GM10248 (cell line): ENCODE measurements at places on chromosomes 12 and 14.

DNA sequence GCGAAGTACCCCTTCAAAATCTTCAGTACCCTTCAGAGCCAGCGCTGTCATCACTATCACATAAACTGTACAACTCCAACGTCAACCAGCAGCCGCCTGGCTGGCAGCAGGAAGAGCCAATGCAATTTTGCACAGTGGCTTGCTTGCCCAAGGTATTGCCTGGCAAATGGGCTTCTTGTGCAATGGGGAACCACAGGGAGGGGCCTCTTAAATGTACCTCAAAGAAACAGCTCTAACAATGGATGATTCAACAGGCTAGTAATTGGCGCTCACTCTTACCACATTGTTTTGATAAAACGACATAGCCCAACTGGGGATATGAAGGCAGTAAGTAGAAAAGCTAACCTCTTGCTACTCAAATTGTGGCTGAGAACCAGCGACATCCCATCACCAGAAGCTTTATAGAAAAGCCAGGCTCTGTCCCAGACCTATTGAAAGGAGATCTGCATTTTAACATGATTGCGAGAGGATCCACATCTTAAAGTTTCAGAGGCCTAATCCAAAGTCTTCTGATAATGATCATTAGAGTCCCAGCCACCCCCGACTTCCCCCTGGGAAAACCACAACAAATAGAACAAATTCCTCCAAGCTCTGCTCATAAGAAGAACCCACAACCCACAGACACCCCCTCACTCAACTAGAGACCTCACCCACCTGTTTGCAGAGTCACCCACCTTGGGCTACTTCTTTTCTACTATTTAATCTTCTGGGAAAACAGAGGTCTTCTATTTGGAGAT lies 125.3 kb upstream of the HIF1A start:
- no peak for DNase-seq

DNA sequence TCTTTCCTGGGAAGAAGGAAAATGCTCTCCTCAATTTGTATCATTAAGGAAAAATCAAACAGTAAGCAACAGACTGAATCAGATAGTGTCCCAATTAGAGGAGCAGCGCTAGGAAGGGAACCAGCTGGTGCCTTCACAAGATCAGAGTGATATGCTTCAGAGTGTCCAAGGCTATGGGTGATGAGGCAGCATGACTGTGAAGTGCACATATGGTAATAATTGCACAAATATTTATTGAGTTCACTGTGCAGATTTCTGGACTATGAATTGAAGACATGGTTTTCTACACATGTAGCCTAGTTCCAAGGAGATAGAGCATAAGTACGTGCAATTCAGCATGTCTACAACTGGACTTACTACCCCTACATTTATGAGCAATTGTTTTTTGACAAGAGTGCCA lies 78.8 kb upstream of the EVL start:
- no peak for DNase-seq

DNA sequence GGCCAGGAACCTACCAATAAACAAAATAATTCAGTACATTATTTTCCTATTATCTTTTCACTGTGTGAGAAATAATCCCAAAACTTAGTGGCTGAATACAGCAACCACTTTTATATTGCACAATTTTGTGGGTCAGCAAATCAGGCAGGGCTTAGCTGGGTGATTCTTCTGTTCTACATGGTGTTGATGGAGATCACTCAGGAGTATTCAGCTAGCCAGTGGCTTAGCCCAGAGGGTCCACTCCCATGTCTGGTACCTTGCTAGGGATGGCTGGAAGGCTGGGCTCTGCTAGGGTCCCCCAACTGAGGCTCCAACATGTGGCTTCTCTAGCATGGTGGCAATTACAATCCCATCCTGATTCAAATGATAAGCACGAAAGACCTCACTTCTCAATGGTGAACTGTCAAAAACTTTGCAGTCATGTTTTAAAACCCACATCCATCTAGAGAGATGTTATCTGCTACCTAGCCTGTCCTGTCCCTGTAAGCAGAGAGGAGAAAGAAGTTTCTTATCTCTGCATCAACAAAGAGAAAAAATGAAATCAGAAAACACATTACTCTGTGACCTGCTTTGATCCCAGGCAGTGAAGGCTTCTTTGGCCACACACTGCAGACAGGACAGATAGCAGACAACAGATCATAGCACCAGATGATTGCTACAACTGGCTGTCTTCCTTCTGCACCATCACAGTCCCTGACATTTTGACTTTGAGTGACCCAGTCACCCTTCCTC lies 51.0 kb upstream of the MYL2 start:
- no peak for DNase-seq

- DNase-seq, result peak; percentile 78
Measured at GRCh38 chr12:6839482-6840201, 1.1 kb upstream of the GNB3 start.

GRCh38 chr14:105168979-105169507 lies 467 bp upstream of the JAG2 start:
- DNase-seq, result no peak

DNA sequence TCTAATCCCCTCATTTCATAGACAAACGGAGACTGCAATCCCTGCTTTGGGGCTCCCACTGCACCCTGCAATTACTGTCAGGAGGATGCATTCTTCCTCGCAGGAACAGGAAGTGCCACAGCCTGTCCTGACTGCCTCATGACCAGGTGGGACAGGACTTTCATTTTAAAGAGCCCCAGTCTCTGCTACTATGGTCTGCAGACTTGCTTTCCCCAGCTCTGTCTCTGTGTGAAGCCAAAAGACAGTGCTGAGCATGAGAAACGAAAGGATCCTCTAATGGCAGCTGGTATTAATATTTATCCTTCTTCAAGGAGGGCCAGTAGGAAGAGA lies 60.0 kb upstream of the PNMA1 start:
- no peak for DNase-seq

DNA sequence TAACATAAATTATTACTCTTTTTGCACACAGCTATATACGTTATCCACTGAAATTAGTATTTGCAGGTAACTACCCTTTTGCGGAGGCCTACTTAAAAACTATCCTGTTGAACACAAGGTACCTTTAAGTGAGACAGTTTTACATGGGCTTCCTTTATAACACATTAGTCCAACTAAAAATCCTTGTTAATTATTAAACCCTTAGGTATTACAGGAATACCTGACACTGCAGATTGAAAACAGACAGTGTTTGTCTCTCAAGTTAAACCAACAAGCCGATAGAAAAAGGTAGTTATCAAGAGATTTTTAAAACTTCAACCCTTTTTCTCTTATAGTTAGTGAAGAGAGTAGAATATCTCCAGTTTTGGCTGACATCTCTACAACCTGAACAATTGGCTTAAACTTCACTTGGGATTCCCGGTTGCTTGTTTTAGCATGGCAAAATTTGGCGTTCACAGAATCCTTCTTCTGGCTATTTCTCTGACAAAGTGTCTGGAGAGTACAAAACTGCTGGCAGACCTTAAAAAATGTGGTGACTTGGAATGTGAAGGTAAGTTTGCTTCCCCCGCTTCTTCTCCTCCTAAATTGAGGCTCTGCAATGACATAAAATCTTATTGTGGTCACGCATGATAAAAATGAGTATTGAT lies at the start of gene MIA2:
TSS of gene MIA2 (plus strand) at position 236 of the 647 bp plus-strand sequence. CDS start at position 436, 200 bp downstream.
- DNase-seq, result no peak

GRCh38 chr14:47674148-47674542 lies 1.3 kb downstream of the MDGA2 start:
- DNase-seq, result peak; percentile 9

GRCh38 chr14:91238661-91239060 lies 5.8 kb downstream of the GPR68 start:
- DNase-seq, result no peak

DNA sequence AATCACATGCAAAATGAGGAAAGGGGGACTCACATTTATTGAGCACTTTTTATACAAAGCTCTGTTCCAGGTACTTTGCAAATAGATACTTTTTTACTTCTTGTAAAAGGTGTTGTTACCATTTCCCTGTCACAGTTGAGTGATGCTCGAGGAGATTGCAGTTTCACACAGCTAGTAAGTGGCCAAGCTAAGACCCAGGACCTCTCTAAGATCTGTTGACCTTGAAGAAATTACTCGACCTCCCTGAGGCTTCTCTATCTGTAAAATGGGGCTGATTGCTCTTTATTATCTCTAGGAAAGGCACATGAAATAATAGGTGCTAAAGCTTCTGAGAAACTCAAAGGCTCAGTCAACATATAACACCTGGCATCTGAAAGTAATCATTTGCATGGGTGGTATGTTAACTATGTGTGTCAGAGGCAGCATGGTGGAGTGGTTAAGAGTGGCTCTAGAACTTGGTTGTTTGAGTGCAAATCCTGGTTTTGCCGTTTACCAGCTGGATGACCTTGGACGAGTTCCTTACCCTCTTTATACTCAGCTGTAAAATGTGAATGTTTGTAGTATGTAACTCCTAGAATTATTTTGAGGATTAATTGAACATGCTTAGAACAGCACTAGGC lies 41.5 kb downstream of the IFT81 start:
- peak; percentile 32 for DNase-seq

GRCh38 chr12:22800332-22800731 lies 175.4 kb downstream of the ETNK1 start:
- no peak for DNase-seq

DNA sequence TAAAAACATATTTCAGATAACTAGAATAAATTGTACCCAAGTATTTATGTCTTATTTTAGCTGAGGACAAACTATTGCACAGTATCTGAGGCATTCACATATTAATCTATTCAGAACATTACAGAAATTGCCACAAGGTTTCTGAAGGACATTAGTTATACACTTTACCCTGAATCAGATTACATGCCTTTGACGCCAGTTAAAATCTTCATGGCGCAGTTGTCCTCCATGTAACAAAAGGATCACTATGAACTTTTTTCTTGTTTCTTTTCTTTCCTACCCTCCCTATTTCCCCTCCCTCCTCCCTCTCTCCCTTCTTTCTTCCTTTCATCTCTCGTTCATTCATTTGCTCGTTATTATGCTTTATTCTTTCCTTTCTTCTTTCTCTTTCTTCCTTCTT lies 176.6 kb upstream of the KITLG start:
- DNase-seq, result no peak

DNA sequence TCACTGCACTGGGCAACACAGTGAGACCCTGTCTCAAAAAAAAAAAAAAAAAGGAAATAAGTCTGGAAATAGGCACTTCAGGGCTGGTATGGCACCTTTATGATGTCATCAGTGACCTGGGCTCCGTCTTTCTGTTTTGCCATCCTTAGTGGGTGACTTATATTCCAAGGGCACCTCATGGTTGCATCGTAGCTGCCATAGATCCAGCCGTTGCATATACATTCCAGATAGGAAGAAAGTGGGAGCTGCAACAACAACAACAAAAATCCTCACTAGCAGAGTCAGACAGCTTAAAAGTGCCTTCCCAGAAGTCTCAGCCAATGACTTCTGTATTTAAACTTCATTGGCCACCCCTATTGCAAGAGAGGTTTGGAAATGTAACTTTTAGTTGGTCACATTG lies 26.4 kb downstream of the MYL2 start:
- no peak for DNase-seq

DNA sequence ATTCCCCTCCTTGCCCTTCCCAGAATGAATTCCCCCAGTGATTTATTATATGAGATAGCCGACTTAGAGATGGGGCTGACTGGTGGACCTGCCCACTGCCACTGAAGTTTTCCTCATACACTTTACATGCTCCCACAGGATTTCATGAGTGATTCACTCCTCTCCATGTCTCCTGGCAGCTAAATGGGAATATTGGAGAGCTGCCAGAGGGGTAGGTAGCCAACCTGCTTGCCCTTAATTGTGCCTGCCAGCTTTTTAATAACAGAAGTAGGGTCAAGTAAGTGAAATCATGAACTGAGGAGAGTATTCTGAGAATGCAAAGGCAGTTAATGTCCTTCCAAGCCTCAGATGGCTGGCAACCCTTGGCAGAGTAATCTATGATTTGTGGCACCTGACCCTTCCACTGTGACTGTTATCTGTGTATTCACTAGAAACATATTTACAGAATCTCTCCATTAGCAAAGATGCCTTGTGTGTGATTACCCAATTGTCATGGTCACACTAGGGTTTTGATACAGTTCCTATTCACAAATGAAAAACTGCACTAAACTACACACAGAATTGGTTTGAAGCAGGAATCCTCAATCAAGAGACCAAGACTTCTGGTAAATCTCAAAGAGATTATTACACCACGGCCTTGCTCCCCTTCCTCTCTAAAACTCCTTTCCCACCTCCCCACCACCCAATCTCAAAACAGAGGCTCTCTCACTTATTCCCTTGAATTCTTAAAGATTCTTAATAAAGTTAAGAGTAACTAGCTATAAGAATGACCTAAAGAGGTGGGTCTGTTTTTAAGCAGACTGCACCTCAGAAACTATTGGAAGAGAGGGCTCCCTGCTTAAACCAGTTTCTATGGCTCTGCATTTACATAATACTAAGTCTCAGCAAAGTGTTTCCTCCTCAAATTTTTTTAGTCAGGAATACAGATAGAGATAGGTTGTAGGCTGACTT lies 17.2 kb downstream of the NKX2-1 start:
- DNase-seq, result no peak

- DNase-seq, result no peak
Measured at GRCh38 chr12:97542666-97543280, 80.2 kb downstream of the RMST start.

DNA sequence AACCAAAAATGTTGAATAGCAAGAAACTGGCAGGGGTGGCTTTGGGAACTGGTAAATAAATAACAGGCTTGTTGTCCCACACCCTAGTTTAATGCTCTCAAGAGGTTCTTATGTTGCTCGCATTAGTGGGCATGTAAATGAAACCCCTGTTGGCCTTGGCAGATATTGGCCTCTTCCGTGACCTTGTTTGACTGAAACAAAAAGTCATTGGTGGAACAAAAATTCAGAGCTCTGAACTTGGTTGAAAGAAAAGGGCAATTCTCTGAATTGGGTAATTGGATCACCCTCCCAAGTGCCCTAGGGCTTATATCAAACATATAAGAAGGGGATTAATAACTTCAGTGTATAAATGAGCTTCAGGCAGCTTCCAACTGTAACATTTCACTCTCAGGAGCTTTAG lies 426.2 kb downstream of the ZFP36L1 start:
- no peak for DNase-seq

DNA sequence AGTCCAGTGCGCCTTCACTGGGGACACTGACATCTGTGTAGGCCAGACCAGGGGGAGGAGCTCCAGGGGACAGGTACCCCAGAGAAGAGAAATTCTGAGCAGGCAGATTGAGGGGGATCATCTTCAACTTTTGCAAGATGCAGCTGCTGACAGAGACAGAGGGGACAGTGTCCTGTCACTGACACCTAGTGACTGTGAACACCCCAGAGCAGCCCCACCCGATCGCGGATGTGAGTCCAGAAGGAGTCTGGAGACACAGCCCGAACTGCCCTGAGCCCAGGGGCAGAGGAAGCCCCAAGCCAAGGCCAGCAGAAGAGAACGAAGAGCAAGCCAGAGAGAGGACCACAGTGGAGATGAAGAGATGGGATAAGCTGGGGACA lies 21.7 kb upstream of the LRTM2 start:
- no peak for DNase-seq
